ENCODE measurements at places on chromosomes 7 and 10.

DNA sequence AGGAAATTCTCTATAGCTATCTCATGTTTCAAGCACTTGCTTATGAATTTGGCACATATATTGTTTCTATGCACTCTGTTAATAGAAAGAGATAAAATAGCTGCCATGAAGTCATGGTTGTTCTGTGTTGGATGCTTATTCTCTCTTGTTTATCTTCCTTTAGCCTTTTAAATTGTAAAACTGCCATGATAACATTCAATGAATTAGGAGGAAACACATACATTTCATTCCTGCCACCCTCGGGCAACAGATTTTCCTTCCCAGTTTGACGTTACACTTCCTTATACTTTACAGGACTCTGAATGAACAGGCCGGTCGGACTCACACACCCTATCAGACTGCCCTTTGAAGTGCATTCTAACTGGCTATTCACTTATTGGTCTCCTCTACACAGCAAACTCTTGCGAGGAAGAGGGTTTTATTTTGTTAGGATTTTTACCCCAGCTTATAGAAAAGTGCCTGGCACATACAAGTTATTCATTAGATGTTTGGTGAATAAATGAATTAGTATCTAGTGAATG is 65.7 kb upstream of the FERD3L start:
- no peak for DNase-seq

DNA sequence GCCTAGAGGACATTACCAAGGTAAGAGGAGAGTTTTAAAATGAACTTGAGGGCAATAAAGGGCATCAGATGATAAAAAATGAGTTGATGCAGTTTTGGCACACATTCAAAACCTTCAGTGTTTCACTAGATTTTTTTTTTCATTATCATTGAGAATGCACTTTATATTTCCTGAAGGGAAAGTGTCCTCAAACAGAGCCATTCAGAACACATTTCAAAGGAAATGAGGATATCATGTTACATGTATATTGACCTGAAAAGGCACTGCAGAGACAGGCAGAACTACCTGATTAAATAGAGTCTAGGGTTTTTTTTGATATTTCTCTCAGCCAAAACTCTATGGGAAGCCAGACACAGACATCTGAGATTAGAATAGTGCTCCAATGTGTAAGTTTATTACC is 454.0 kb downstream of the NEBL start:
- no peak for DNase-seq

GRCh38 chr7:148222721-148223120 is 367.8 kb upstream of the C7orf33 start:
- no peak for DNase-seq

GRCh38 chr10:93603023-93603422 is 2.0 kb upstream of the RBP4 start:
- DNase-seq: no peak

GRCh38 chr7:117011419-117012260 is 58.3 kb downstream of the ST7 start:
- DNase-seq: no peak

- DNase-seq: no peak
Observed at GRCh38 chr7:102061354-102061945, 225.2 kb upstream of the SH2B2 start.

DNA sequence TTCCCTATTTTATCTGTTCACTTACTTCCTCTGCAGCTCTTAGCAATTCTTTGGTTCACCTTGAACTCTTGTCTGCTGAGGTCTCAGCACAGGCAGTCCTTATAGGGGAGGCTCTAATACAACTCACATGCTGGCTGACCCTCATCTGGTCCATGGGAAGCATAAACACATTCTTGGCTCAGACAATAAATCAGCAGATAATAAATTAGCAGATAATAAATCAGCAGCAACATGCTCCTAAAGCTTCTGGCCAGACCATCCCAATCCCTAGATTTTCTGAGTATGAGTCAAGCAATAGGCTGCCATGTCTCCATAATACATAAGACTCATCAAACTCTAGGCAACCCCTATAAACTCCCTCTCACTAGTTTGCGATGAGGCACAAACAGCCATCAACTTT is 208.6 kb upstream of the STEAP4 start:
- no peak for DNase-seq

DNA sequence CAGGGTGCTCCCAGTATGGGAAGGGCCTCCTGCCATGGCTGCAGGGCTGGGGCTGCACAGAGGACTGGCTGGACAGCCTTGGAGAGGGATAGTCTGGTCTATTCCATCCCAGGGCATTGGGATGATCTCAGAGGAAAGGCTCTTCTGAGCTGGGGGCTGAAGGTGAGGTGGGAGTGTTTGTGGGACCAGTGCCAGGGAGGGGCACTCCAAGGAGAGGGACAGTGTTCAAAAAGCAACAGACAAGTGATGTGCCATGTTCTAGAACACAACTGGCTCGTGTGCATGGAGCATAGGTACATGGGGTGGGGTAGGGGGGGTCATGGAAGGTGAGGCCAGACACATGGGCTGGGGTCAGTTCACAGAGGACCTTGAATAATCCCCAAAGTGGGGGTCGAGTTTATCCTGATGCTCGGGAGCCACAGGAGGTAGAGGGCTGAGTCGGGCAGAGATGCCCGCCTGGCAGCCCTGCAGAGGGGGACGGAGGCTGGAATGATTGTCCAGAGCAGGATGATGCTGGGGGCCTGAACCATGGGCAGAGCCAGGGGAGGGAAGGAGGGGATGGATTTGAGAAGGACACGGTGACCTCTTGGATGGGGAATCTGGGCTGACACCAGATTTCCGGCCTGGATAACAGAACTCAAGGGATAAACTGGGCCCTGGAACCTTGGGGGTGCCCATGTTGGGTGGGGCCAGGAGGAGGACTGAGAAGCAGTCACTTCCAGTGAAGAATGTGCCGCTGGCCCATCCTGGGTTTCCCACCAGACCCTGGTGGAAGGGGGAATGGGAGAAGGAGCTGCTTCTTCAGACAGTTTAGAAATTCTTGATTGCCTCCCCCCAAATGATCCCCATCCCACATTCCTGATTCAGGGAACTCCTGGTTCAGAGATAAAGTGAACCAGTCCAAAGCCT is 50.4 kb downstream of the NEURL1 start:
- DNase-seq: no peak

- no peak for DNase-seq
Observed at GRCh38 chr10:90993340-90993739, 72.5 kb upstream of the ANKRD1 start.

DNA sequence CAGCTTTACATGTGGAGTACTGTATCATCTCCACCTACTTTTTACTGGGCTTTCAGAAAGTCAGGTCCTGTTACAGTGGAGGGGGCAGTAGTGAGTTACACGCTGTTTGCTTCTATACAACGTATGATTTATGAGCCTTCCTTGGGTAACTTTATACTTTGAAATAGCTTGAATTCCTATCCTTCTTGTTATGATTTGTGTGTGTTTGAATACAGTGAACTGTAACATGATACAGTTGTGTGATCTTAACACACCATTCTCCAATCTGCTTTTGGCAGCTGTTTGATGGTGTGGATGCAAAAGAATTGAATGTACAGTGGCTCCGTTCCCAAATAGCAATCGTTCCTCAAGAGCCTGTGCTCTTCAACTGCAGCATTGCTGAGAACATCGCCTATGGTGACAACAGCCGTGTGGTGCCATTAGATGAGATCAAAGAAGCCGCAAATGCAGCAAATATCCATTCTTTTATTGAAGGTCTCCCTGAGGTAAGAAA is 41.7 kb downstream of the SP8 start:
- no peak for DNase-seq

GRCh38 chr10:30057421-30057841 is 2.0 kb downstream of the JCAD start:
- DNase-seq: no peak

- DNase-seq: no peak
Observed at GRCh38 chr10:68796605-68797004, 30.7 kb upstream of the STOX1 start.

DNA sequence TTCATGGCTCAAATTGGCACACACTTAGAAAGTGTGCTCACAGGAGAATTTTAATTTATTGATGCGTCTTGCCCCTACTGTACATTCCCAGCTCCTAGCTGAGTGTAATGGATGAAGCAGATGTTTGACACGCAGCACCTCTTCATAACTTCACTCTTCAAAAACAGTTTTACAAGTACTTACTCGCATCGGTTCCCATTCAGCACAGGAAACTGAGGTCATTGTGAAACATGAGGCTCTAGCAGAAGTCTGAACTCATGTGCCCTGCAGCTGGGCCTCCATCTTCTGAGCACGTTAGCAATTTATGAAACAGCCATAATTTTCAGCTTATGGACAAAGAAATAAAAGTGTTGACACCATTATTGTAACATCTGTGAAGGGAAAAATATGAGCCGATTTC is 558.9 kb upstream of the MGMT start:
- DNase-seq: no peak
